ENCODE measurements at places on chromosomes 3 and 15.

GRCh38 chr15:98483575-98484130 lies 164.7 kb upstream of the IGF1R start:
- no peak for DNase-seq

- DNase-seq = no peak
Measured at GRCh38 chr3:105334138-105334882, 32.4 kb upstream of the ALCAM start.

DNA sequence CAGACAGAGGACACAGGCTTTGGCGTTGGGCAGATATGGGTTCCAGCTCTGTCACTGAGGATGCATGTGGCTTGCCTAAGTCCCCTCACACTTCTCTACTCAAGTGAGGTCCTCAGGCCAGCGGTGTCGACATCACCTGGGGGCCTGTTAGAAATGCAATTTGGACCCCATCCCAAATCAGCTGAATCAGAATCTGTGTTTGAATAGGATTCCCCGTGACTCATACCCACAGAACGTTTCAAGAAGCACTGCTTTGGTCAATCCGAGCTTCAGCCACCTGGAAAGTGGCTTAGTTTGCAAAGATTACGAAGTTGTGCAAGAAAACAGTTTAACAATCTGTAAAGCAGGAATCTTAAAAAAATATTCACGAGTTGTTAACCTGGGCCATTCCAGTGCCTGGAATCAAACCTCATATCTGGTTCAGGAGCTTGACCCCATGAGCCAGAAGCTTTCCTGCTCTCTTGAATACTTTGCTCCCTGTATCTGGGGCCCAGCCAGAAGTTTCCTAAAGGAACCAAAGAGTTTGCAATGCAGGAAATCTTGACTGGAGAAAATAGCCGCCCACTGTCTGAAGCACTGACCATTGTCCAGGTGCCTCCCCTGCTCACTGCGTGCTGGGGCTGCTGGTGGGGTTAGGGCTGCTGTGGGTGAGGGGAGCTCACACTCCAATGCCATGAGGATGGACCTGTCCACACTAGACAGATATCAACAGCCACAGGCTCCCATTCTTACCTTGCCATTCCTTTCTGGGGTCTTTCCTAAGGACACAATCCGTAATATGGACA lies 208.5 kb upstream of the LINGO1 start:
- no peak for DNase-seq

- no peak for DNase-seq
Measured at GRCh38 chr3:186598108-186598784, 14.6 kb upstream of the AHSG start.

DNA sequence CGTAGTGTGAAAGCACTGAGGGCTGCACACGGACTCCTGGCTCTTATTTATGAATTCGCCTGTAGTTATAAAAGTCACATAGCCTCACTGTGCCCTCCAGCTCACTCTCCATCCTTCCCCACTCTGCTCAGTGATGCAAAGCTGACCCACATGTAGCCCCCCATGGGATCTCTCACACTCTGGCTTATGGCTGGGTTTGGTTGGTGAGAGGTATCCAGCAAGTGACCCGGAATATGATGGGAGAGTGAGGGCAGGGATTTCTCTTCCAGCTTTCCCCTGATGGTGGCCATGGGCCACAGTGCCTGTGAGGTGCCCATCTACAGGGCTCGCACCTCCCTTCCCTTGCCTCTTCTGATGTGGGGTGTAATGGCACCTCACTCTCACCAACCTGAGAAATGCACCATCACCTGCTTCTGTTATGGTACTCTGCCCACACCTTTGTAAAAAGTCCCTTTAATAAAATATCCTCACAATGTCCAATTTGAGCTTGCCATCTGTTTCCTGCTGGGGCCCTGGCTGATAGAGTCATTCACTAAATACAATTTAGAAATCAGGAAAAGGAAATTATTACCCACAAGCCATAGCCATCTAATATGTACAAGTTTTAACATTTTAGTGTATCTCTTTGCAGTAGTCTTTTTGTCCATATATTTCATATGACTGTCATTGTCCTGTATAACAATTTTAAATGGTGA lies 93.6 kb downstream of the SCN11A start:
- no peak for DNase-seq

GRCh38 chr15:92069308-92070250 lies 216.1 kb downstream of the SLCO3A1 start:
- peak; percentile 13 for DNase-seq

- DNase-seq = no peak
Measured at GRCh38 chr15:77002436-77002835, 7.5 kb downstream of the PSTPIP1 start.

DNA sequence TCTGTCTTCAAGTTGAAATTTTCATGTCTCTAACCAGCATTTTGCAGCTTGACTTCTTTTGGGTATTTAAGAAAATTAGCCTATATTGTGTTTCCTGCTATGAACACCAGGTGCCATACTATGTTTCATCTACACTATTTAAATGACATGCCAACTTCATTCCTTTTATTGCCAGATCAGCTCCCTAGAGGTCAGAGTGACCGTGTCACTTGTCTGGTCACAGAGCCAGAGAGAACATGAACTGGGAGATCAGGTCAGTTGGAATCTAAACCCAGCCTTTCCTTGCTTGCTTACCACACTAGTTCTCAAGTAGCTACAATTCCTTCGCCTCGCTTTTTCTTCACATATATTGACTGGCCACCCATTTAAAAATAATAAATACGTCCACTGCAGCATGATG lies 87.6 kb downstream of the THBS1 start:
- no peak for DNase-seq

- no peak for DNase-seq
Measured at GRCh38 chr3:126984391-126985131, 1.6 kb downstream of the PLXNA1 start.

DNA sequence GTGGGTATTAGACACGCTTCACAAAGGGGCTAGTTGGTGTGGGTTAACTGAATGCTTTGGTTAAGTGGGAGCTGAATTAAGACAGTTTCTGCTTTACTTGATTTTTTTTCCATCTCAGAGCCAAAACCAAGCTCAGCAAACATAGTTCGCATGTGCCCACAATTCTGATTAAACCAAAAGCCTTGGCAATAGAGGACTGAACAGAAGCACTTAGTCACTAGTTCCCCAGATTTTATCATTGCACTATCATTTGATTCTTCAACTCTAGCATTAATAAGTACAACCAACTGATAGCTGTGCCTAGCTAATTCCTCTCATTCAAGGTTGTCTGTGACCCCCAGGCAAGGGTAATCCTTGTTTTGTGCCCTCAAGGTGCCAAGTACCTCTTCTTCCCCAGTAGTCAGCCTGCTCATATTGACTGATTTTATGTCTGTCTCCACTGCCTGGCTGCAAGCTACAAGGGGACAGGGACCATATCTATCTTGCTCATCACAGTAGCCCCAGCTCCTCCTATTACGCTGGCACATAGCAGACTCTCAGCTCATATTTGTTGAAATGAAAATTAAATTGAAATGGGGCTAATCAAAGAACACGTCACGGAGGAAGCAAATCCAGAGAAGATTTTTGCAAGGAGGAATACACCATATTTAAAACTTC lies 9.9 kb upstream of the ARHGEF3 start:
- DNase-seq = no peak

- peak; percentile 5 for DNase-seq
Measured at GRCh38 chr3:36944012-36944640, 728 bp downstream of the TRANK1 start.

- DNase-seq = no peak
Measured at GRCh38 chr3:110526777-110527727, 544.6 kb upstream of the NECTIN3 start.

GRCh38 chr3:128426128-128426921 lies 40.4 kb downstream of the DNAJB8 start:
- peak; percentile 30 for DNase-seq

DNA sequence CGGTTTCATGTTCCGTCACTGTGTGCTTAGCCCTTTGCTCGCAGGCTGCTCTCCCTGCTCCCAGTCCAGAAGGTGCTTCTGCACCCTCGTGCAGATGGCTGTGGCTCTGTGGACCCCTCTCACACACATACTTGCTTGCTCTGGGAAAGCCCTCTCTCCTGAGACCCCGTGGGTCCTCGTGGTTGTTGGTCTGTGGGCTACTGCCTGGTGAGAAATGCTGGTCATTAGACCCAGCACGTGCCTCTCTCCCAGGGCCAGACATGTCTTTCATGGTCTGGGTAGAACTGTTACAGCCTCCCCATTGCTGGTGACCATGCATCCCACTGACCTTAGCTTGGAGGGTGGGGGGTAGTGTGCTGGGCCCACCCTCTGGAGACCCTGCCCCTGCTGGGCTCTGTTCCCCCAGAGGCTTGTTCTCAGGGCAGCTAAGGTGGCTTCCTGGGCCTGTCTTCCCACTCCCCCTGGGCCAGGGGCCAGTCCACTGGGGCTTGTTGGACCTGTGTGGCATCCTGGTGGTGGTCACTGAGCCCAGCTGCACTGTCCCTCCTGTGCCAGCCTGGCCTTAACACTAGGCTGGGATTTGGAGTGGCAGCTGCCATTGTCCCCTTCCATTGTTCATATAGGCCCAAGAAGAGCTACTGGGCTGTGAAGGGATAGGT lies 10.6 kb downstream of the C15orf39 start:
- DNase-seq = no peak

DNA sequence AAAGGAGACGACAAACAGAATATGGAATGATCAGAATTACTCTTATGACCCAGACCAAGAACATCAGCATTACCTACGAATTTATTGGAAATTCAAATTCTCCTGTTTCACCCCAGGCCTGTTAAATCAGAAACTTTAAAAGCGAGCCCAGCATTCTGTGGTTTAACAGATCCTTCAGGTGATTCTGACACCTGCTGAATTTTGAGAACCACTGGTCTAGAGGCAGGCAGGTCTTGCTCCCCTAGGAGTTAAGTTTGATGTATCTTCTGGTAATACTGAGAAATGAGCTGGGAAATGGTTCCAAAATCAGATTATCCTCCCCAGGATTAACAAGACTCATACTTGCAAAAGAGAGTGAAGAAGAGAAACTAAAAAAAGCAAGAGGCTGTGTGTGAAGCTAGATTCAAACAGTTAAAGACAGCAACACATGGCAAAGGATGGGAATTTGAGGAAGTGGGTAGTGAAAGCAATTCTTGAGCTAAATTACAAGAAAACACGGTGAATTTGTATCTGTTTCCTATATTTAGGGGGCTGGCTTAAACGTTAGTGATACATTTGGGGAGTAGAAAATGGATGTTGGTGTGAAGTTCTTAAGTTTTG lies 66.0 kb downstream of the FLNB start:
- no peak for DNase-seq

GRCh38 chr15:91882858-91883586 lies 29.5 kb downstream of the SLCO3A1 start:
- DNase-seq = no peak

- no peak for DNase-seq
Measured at GRCh38 chr15:60609721-60610320, 130.9 kb upstream of the ICE2 start.

DNA sequence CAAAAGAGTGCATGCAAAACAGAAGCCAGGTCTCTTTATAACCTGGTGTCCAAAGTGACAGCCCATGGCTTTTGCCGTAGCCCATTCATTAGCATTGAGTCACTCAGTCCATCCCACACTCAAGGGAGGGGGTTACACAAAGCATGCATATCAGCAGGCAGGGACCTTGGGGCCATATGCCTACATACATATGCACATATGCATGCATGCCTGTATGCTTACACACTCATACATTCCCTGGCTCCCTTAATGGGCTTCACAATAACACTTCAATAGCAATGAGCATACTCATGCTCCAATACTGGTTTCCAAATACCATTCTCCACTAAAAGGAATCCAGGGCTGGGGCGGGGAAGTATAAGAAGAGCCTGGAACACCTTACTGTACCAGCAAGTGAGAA lies 22.0 kb downstream of the TRPM1 start:
- DNase-seq = no peak

- DNase-seq = no peak
Measured at GRCh38 chr3:151204530-151205402, 1.8 kb upstream of the GPR171 start.

GRCh38 chr3:73101881-73102280 lies 40.4 kb downstream of the EBLN2 start:
- no peak for DNase-seq

DNA sequence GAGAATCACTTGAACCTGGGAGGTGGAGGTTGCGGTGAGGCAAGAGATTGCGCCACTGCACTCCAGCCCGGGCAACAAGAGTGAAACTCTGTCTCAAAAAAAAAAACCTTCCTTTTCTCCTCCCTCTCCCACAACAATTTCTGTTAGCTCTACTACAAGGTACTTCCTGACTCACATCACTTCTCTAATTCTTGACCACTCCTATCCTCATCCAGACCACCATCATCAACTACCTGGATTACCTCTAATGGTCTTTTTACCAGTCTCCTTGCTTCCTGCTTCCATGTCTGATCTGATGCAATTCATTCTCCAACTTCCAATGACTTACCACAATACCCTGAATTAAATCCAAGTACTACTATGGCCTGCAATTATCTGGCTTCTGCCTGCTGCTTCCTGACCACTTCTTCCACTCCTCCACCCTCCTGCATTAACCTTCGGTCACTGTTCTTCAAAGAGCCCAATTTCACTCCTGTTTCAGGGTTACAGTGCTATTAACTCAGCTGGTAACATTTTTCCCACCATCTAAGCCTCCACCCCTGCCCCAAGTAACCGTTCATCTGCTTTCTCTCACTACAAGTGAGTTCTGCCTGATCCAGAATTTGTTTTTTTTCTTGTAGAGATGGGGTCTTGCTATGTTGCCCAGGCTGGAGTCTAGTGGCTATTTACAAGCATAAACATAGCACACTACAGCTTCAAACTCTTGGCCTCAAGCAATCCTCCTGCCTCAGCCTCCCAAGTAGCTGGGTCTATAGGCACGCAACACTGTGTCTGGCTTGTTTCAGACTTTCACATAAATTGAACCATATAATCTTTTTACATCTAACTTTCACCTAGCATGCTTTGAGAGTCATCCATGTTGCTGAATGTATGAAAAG lies 27.8 kb downstream of the DCAF1 start:
- DNase-seq = no peak

DNA sequence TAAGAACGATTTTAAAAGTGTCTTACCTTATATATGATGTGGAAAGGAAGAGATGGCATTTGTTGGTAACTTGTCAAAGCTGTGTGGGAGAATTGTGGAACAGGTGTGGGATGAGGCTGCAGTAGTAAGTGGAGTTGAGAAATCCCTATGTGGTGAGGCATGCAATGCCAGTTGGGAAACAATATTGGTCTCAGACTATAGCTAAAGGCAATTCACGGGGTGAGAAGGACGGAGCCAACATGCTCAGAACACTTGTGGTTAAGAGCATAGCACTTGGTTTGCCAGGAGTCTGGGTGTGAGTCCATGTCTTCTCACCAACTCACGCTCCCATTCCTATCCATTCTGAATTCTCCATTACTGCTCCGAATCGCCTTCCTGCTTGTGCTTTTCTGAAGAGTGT lies 615.6 kb upstream of the ADAMTS9 start:
- no peak for DNase-seq

DNA sequence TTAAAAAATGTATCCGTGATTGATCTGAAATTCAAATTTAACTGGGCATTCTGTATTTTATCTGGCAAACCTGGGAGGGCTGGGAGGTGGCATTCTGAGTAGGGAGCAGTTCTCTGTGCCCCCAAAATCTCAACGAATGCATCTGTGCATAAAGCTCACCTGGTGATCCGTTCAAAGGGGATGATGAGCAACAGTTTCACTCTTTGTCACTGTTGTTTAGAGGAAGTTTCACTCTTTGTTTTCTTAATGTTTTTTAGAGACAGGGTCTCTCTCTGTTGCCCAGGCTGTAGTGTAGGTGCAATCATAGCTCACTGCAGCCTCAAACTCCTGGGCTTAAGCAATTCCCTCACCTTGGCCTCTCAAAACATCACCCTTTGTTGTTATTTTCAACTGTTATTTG lies 186.7 kb downstream of the SSR3 start:
- no peak for DNase-seq

- no peak for DNase-seq
Measured at GRCh38 chr3:184259396-184259877, 1.9 kb downstream of the CAMK2N2 start.

Data from activated T-helper 1 cell treated with Interleukin-2 at 50 U/mL for 16 hours (primary cell).